Suppressor macrophage (primary cell): ENCODE measurements at places on chromosomes 2 and 18.

DNA sequence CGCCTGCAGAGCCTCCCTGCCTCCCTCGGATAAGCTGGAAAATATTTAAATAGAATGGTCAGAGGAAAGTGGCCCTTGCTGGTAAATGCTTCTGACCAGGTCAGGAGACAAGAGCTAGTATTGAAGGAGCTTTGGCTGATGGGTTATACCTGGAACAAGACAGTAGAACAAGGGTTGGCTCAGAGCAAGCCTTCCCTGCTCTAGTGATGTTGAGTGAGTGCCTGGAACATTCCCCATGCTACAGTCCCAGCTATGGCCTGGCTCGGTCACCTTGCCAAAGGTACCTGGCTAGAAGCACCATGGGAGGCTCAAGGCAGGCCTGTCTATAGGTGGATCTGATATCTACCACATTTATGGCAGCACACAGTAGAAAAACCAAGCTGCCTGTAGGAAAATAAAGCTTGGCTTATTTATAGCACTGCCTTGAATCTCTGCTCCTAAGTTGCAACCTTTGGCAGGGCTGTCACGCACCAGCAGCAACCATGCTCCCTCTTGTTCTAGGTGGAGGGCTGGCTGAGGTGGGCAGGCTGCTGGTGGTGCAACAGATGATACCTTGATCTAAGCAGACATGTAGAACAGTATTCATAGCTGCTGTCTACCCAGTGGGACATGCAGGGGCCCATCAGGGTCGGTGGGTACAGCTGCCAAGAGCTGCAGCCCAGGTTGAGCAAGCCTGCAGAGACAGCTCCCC lies 66.7 kb upstream of the BCL2L11 start:
- DNase-seq = no peak

DNA sequence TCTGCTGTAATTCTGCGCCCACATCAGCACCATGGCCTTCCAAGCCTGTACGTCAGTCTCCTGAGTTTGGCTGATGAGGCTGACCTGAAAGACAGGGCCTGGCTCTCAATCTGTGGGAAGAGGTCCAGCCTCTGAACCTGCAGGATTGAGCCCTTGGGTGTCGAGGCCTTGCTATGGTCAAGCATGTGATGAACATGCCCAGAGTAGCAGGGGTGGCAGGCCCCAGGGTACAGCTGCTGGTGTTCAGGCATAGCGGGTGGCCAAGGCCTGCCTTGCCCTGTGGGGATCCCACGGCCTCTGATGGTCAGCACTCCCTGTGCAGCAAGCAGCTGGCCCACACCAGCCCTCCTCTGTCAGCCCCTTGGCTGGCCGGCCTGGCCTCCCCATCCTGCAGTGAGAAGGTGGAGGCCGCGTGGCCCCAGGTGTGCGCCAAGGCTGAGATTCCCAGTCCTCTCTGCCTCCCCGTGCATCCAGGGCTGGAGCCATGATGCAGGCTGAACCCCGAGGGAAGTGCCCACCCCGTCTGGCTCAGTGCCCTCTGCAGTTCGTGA lies 298.4 kb downstream of the NDUFA10 start:
- DNase-seq = no peak

DNA sequence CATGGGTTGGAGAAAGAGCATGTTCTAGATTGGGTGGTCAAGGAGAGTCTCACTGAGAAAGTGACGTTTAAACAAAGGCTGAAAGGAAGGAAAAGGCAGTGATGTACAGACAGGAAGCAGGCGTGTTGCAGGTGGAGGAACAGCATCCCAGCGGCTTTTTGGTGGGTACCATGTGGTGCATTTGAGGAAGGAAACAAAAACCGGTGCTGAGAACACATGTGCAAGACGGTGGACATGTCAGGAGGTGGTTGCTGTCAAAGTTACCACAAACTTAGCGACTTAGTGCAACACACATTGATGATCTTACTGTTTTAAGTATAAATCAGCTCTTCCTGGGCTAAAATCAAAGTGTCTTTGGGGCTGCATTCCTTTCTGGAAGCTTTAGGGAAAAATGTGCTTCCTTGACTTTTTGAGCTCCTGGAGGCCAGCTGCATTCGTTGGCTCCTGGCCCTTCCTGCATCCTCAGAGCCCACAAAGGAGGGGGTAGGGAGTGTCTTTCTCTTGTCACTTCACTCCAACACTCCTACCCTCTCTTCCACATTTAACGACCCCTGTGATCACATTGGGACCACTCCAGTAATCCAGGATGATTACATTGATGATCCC lies 380.6 kb downstream of the FBXO15 start:
- DNase-seq = no peak

GRCh38 chr2:202387608-202388342 lies 11.6 kb downstream of the BMPR2 start:
- DNase-seq = no peak

GRCh38 chr18:56890632-56891031 lies 239.5 kb downstream of the WDR7 start:
- no peak for DNase-seq
